ENCODE measurements at places on chromosomes 16 and 17.
A peak's percentile ranks its signal among the peaks of the same experiment; 100 is the strongest.

- no peak for DNase-seq
Measured at GRCh38 chr16:73418051-73418450, 370.1 kb upstream of the ZFHX3 start.

DNA sequence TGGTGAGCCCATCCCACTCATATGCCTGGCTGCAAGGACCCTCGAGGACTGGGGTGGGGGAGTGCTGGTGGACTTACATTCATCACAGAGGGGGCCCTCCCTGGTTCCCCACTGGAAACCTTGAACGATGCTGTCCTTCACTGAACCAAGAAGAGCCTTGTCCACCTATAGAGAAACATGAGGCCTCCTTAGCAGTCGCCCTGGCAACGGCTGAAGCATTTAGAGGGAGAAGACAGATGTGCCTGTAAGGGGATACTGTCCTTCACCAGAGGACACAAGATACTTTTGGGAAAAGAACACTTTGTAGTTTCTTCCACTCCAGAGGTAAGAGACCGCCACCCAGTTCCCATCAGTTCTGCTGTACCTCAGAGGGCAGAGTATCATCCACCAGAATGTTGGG, 6.5 kb downstream of the HIGD1B start:
- DNase-seq: no peak

DNA sequence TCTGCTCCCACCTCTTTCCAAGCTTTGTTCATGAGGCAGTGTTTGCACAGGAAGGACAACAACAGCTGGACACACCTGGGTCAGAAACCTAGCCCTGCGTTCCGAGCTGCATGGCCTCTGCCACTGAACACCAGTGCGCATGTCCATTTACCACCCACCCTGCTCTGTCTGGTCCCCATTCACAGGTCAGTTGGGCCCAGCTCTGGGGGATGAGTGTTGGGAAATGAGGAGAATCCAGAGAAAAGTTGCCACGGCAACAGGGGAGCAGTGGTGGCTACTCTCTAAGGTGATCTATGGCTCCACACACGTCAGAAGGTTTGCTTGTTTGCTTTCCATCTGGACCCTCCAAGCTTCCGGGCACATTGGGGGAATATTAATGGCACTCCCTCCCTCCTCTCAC, 70.4 kb upstream of the ASIC2 start:
- DNase-seq: no peak

DNA sequence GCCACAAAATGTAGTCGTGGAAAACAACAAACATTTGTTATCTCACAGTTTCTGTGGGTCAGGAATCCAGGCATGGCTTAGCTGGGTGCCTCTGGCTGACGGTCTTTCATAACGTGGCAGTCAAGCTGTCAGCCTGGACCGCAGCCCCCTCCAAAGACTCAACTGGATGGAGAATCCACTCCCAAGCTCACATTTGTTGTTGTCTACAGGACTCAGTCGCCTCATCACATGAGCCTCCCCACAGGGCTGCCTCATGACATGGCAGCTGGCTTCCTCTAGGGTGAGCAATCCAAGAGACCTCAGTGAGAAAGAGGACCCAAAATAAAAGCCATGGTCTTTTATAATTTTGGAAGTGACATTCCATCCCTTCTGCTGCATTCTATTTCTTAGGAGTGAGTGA, 34.7 kb upstream of the AKAP1 start:
- DNase-seq: no peak

DNA sequence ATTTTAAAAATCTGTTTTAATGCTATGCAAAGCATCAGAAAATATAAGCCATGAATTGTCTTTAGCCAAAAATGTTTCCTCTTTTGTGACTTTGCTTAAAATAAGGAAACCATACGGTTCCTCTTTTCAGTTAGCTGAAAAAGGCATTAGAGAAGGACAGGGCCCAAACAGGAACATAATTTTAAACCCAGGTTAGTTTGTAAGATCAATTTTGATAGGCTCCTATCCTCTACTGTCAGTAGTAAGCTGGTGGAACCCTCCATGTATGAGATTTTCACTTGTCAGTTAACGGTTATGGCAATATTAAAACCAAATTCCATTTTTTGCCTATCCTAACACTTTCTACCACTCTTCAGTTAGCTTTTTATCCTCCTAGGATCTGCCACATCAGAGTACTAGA, 4.3 kb downstream of the EVI2B start:
- no peak for DNase-seq

DNA sequence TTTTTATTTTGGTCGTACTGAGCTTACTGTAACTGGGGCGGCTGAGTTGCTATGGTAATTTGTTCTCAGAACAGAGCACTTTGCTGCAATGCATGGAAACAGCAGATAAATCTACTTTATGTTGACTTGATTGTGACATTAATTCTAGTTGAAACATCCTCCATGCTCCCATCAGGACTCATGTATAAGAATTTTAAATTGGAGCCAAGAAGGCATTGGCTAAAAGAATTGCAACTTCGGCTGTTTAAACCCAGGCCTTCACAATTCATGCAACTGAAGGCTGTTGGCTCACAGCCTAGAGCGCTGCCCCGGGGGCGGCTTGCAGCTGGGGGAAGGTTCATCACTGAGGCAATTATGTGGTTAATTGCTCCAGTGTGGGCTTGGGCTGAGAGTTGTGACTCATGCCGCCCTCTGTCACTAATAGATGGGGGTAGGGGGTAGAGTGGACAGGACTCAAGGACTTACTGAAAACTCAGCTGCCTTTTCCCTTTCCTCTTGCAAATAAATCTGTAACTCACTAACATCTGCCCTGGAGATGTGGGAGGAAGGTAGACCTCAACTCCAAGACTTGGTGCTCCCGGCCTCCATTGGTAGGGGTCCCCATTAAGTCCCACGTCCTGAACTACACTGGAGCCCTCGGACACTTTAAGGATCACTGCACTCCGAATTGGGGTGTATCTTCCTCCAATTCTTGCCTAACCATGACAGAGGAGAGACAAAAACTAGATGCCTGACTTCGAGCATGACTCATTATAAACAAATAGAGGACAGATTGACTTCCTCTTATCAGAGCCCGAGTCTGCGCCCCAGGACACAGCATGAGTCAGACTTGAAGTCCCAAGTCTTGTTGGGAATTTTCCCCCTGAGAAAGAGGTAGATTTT, 37.5 kb downstream of the ERCC4 start:
- no peak for DNase-seq

- DNase-seq: no peak
Measured at GRCh38 chr16:55559933-55560516, 6.5 kb upstream of the CAPNS2 start.

DNA sequence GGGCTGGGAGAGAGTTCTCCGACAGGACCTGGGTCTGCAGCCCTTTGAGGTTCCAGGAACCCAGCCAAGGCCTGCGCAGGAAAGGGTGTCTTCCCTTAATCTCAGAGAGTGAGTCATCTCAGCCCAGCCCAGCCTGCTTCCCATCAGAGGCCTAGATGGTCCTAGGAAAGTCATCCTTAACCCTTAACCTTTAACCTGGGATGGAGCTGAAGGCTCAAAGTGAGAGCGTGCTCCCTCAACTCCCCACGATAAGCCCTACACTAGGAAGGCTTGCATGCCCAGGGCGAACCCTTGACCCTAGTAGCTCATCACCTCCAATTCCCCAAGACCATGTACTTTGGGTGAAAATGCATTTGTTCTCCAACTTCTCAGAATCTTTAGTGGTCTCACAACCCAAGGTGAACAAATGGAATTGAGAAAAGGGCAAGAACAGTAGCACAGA, 4.8 kb upstream of the ATXN7L3 start:
- no peak for DNase-seq

DNA sequence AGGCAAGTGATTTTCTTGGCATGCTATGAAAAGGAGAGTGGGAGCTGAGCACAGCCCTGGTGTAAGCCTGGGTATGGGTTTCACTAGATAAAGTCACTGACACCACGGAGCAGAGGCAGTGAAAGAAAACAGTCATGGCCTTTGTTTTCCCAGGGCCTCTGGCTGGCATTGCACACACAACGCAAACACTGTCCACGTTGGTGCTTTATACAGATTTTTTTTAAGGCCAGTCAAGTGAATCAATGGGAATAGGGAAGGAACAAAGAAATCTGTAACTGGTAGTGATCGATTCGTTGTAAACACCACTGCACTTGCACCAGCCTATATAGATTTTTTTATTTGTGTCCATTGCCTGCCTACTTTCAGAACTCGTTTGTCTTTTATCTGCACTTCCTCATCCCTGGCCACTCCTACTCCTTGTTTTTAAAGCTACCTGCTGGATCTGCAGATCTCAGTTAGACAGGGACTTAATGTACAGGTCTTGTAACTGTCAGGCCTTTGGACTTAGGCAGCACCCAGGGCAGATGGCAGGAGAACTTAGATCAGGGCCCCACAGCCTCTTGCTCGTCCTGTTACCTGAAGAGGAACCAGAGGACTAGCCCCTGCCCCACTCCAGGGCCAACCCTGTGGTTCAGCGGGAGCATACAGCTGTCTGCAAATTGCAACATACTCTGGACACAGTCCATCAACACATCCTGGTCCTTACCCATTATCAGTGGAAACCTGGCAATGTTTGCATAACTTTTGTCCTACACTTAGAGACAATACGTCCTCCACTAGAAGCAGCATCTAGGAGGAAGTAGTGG, 10.6 kb upstream of the TMIGD1 start:
- no peak for DNase-seq

GRCh38 chr17:42520540-42520951, 15.5 kb upstream of the NAGLU start:
- DNase-seq: peak; percentile 23

- DNase-seq: no peak
Measured at GRCh38 chr17:69223809-69224208, 4.8 kb downstream of the ABCA10 start.

DNA sequence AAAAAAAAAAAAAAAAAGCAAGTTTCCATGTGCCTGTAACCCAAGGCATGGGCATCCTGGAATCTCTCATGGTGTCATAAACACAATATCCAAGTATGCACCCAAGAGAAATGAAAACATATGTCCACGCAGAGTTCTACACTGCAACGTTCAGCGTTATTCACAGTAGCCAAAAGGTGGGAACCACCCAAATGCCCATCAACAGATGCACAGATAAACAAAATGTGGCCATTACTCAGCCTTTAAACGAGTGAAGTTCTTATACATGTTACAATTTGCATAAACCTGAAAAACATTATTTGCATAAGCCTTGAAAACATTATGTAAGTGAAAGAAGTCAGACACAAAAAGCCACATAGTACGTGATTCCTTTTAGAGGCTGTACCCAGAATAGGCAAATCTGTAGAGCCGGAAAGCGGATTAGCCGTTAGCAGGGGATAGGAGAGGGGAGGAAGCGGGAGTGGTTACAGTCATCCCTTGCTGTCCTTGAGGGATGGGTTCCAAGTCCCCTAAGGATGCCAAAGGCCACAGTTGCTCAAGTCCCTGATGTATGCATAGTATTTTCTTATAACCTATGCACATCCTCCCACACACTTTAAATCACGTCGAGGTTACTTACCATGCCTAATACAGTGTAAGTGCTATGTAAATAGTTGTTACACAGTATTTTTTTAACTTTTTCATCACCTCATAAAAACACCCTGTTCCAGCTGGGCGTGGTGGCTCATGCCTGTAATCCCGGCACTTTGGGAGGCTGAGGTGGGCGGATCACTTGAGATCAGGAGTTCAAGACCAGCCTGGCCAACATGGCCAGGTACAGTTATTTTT, 47.3 kb upstream of the DNAH17 start:
- no peak for DNase-seq

GRCh38 chr16:363110-363765, 7.1 kb downstream of the MRPL28 start:
- no peak for DNase-seq

DNA sequence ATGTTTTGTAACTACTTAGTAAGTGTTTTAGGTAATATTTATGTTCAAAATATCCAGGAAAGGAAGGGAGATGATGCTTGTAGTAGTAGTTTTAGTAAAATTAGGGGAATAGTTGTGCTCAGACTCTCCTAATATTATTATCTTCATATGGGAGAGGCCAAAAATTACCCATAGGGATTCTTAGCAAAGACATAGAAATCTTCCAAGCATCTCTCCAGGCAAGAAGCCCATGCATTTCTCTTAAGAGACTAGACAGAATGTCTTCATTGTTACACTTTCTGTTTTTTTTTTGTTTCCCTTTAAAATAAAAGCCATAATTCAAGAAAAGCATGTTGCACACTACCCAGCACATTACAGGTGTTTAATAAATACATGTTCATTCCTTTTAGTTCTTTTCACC, 180.6 kb downstream of the CYB561 start:
- no peak for DNase-seq

- DNase-seq: no peak
Measured at GRCh38 chr17:40574292-40574691, 9.0 kb upstream of the CCR7 start.

- no peak for DNase-seq
Measured at GRCh38 chr16:75081179-75081859, 35.3 kb downstream of the LDHD start.

GRCh38 chr17:79977161-79977631, 58.5 kb downstream of the TBC1D16 start:
- DNase-seq: no peak

GRCh38 chr17:40474419-40475002, 26.9 kb downstream of the TNS4 start:
- DNase-seq: no peak

DNA sequence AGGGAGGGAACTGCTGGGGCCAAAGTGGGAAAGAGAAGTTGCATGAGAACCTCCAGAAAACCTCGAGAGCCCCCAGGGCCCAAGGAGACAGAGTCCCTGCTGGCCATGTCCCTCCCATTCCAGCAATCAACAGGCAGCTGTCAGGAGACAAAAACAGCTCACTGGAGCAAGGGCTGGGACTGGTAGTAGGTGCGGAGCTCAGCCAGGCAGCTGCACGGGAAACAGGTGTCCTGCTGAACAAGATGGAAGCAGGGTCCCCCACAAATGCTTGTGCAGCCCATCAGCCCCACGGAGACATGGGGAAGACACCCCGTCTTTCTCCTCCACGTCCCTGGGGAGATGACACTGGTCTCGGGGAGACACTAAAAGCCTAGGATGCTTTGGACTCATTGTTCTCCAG, 34.5 kb downstream of the SDK2 start:
- DNase-seq: no peak

GRCh38 chr17:76840884-76841775, 27.1 kb upstream of the MGAT5B start:
- no peak for DNase-seq

GRCh38 chr17:57085448-57086068, 512 bp downstream of the AKAP1 start:
- peak; percentile 31 for DNase-seq

DNA sequence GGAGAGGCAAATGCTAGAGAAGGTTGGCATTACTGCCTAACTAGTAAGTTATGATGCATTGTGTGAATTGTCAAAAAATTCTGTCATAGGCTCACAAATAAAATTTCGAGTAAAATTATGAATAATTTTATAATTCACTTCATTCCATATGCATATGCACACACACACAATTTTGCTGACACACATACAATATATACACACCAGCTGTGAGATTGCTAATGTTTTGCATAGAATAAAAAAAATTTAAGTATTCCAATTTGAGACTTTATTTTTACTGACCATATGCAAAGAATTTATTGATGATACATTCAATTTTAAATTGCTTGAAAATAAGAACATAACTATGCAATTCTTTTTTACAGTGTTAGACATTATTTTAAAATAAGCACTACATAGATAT, 6.8 kb upstream of the TMEM100 start:
- DNase-seq: no peak

GRCh38 chr16:81558077-81558443, 113.5 kb downstream of the CMIP start:
- no peak for DNase-seq

GRCh38 chr17:36068524-36068923, 4.5 kb downstream of the CCL18 start:
- DNase-seq: no peak

All from activated gamma-delta T cell treated with anti-CD3 and anti-CD28 coated beads, Interleukin-2, amount 50 U/mL, for 16 hours (primary cell).